Stimulated activated naive B cell treated with anti-CD40 and anti-IgM and Interleukin-4, amounts not matched to agents 10 μg/mL and 1 μg/mL and 100 μg/mL, for 72 hours (primary cell): ENCODE measurements at places on chromosomes 5 and 9.
A peak's percentile ranks its signal among the peaks of the same experiment; 100 is the strongest.

DNA sequence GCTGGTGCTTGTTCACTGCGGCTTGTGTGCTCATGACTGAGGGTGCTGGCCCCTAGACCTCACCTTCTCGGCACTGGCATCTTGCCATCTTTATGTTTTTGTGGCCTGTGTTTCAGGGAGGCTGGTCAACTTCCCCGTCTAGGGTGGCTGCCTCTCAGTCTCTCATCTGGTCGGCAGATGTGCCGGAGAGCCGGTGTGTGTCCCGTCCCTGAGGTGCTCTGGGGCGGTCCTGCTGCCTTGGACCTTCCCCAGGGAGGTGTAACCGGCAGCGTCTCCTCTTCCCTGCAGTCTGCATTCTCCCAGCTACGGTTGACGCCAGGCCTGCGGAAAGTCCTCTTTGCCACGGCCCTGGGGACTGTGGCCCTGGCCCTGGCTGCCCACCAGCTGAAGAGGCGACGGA lies 5.6 kb downstream of the MIGA2 start:
- peaks cover 25% of the 10 kb centered on the region for H3K4me1 ChIP-seq
- peak overlapping the region; percentile 14 for H3K27ac ChIP-seq
- no peak for DNase-seq
- no peaks in the 10 kb centered on the region for H3K27me3 ChIP-seq

DNA sequence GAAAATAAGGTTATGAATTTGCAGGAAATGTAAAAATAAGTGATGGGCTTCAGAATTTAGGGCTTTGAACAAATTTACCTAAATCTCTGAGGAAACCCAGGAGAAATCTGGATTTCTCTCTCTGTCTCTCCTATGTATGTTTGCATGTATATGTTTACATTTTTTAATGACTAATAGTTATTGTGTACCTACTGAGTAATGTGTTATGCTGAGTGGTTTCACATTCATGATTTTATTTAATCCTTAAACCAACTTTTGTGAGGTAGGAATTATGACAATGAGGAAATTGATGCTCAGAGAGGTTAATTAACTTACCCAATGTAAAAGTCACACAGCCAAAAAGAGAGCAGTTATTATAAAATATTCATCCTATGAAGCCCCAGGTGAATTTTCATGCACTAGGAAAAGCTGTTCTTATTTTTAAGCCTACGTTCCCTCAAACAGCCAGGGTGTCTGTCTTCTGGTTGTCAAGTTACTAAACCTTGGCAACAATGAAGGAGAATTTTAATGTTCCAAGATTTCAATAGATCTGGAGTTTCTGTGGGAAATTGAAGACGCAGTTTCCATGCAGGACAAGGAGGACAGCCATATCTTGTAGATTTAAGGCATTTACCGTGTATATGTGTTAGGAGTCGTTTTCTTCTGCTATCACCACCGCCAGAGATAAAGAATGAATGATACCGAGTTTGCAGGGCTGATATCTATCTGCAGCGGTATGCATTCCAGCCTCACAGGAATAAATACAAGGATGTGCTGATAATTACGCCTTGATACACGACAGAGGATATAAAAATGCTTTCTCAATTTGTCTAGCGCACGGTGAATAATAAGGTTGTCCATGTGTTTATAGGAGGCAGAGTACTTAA lies 484.8 kb downstream of the ZSWIM6 start:
- DNase-seq, result no peak
- H3K4me1 ChIP-seq, result no peaks in the 10 kb centered on the region
- H3K27me3 ChIP-seq, result no peaks in the 10 kb centered on the region
- H3K4me3 ChIP-seq, result no peak overlapping the region
- no peaks in the 10 kb centered on the region for H3K36me3 ChIP-seq
- H3K27ac ChIP-seq, result no peak overlapping the region

DNA sequence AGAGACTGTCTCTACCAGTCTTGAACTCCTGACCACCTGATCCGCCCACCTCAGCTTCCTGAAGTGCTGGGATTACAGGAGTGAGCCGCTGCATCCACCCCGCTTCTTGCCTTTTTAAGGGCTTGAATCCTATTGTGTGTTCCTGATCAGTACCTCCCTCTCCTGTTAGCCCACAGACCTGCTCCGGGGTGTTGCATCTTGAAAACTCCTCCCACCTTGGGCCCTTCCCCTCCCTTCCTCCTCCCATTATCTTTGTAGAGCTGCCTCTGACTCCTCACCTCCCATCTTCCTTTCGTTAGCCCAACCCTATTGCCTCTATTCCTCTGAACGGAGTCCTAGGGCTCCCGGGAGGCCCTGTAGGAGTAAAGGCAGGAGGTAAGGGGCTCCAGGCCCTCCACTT lies 48.5 kb upstream of the NEK6 start:
- H3K4me1 ChIP-seq, result peaks cover 93% of the 10 kb centered on the region
- H3K4me3 ChIP-seq, result peak overlapping the region; percentile 5
- H3K36me3 ChIP-seq, result peaks cover 5% of the 10 kb centered on the region
- peak overlapping the region; percentile 53 for H3K27ac ChIP-seq

GRCh38 chr5:75603821-75604220 lies 7.4 kb upstream of the ANKDD1B start:
- H3K4me1 ChIP-seq, result peaks cover 5% of the 10 kb centered on the region
- no peak overlapping the region for H3K27ac ChIP-seq
- no peak overlapping the region for H3K4me3 ChIP-seq
- H3K36me3 ChIP-seq, result peaks cover 44% of the 10 kb centered on the region
- DNase-seq, result no peak

DNA sequence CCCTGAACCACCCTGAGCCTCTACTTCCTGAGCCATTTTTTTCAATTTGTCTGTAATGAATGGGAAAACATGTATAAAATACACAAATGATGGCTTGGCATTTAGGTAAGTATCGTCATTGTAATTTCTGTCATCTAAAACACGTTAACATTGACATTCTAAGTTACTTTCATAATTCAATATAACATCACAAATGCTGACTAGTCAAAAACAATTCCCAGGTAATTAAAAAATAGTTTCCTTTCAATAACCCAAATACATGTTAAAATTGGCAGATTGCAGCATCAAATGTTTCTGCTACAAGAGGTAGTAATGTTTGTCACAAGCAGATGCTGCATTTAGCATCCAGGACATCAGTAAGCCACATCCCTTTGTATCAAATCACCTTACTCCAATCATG lies 776.4 kb downstream of the KCTD16 start:
- no peaks in the 10 kb centered on the region for H3K27me3 ChIP-seq
- H3K36me3 ChIP-seq, result no peaks in the 10 kb centered on the region
- no peak overlapping the region for H3K27ac ChIP-seq
- H3K4me1 ChIP-seq, result no peaks in the 10 kb centered on the region
- no peak for DNase-seq

DNA sequence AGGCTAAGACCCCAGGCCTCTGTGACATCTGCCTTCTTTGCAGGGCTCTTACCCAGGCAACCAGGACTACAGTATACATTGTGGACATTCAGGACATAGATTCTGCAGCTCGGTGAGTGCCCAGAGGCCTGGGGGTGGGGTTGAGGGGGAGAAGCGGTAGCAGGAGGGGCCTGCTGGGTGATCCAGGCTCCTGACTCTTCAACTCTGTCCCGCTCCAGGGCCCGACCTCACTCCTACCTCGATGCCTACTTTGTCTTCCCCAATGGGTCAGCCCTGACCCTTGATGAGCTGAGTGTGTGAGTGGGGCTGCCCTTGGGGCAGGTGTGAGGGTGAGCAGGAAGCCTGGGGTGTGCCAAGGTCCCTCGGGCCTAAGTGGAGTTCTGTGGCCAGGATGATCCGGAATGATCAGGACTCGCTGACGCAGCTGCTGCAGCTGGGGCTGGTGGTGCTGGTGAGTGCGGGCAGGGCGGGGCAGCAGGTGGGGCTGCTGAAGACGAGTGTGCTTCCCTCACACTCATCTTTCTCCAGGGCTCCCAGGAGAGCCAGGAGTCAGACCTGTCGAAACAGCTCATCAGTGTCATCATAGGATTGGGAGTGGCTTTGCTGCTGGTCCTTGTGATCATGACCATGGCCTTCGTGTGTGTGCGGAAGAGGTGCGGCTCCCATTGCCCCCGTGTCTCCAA lies 19.8 kb downstream of the GPRIN1 start:
- no peak for DNase-seq
- H3K36me3 ChIP-seq, result peaks cover 3% of the 10 kb centered on the region
- H3K27ac ChIP-seq, result no peak overlapping the region
- peaks cover 4% of the 10 kb centered on the region for H3K4me1 ChIP-seq
- H3K27me3 ChIP-seq, result peaks cover 6% of the 10 kb centered on the region
- H3K4me3 ChIP-seq, result no peak overlapping the region

DNA sequence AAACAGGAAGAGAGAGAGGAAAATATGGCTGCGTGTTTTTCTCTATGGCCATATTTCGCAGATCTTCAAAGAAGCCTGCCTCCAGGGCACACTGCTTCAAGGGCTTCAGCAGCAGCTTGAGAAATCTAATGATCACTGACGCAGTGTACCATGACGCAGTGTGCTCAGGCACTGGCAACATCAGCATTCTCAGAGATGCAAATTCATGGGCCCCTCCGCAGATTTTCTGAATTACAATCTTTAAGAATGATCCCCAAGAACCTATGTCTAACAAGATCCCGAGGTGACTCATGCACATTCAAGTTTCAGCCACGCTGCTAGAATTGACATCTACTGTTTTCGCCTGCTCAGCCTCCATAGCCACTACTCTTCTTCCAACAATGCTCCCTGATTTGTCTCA lies 143.9 kb upstream of the ZNF366 start:
- no peaks in the 10 kb centered on the region for H3K4me1 ChIP-seq
- H3K27ac ChIP-seq, result no peak overlapping the region
- H3K36me3 ChIP-seq, result no peaks in the 10 kb centered on the region
- no peak overlapping the region for H3K4me3 ChIP-seq
- H3K27me3 ChIP-seq, result peaks cover 8% of the 10 kb centered on the region

- DNase-seq, result no peak
- H3K36me3 ChIP-seq, result no peaks in the 10 kb centered on the region
- no peak overlapping the region for H3K27ac ChIP-seq
- no peaks in the 10 kb centered on the region for H3K4me1 ChIP-seq
Observed at GRCh38 chr9:21505425-21506179, 23.5 kb upstream of the IFNE start.

DNA sequence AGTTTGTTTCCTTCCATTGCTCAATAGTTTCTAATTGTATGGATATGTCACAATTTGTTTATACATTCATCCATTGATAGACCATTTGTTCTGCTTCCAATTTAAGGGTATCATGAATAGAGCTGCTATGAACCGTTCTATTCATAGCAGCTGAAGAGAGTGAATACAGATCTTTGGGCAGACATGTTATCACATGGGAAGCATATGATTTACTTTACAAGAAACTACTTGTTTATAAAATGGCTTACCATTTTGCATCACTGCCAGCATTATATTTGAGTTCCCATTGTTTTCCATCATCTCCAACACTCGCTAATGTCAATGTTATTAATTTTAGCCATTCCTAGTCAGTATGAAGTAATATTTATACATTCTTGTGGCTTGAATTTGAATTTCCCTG lies 549.0 kb downstream of the MAT2B start:
- H3K4me3 ChIP-seq, result no peak overlapping the region
- DNase-seq, result no peak
- peaks cover 4% of the 10 kb centered on the region for H3K4me1 ChIP-seq
- H3K27ac ChIP-seq, result no peak overlapping the region

GRCh38 chr5:54870271-54870670 lies 115.1 kb downstream of the ESM1 start:
- H3K27ac ChIP-seq, result no peak overlapping the region
- H3K27me3 ChIP-seq, result peaks cover 28% of the 10 kb centered on the region
- H3K36me3 ChIP-seq, result no peaks in the 10 kb centered on the region
- no peak for DNase-seq

GRCh38 chr5:69374911-69375446 lies 5.4 kb downstream of the RAD17 start:
- H3K4me1 ChIP-seq, result peaks cover 20% of the 10 kb centered on the region
- H3K4me3 ChIP-seq, result peak overlapping the region; percentile 46
- peaks cover 15% of the 10 kb centered on the region for H3K36me3 ChIP-seq
- H3K27me3 ChIP-seq, result no peaks in the 10 kb centered on the region
- peak overlapping the region; percentile 89 for H3K27ac ChIP-seq
- no peak for DNase-seq

GRCh38 chr9:113361304-113362018 lies 12.1 kb downstream of the BSPRY start:
- no peak overlapping the region for H3K4me3 ChIP-seq
- DNase-seq, result no peak
- H3K27ac ChIP-seq, result no peak overlapping the region
- H3K4me1 ChIP-seq, result no peaks in the 10 kb centered on the region

- peak overlapping the region; percentile 20 for H3K27ac ChIP-seq
- peak overlapping the region; percentile 85 for H3K4me3 ChIP-seq
Observed at GRCh38 chr5:83472508-83473345, 1.2 kb downstream of the VCAN start.

DNA sequence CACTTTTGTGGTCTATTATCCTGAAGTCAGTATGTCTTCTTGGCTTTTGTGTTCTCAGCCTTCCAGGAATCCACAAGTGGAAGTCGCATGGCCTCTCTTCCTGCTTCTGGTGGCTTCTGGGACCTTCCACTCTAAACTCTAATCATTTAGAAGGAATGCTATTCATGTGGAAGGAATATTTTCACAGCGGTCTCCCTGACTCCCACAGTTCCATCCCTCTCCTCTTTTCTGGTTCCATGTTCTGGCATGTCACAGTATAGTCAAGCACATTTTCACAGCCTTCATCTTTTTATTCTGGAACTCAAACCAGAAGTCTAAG lies 7.3 kb upstream of the RAI14 start:
- DNase-seq, result no peak
- no peak overlapping the region for H3K4me3 ChIP-seq
- no peak overlapping the region for H3K27ac ChIP-seq
- H3K4me1 ChIP-seq, result no peaks in the 10 kb centered on the region
- H3K36me3 ChIP-seq, result no peaks in the 10 kb centered on the region
- peaks cover 43% of the 10 kb centered on the region for H3K27me3 ChIP-seq

- DNase-seq, result no peak
- no peaks in the 10 kb centered on the region for H3K36me3 ChIP-seq
- no peaks in the 10 kb centered on the region for H3K4me1 ChIP-seq
- no peak overlapping the region for H3K27ac ChIP-seq
- H3K27me3 ChIP-seq, result peaks cover 31% of the 10 kb centered on the region
- H3K4me3 ChIP-seq, result no peak overlapping the region
Observed at GRCh38 chr5:174798551-174798951, 74.2 kb downstream of the MSX2 start.
